T-helper 9 cell (primary cell): ENCODE measurements at places on chromosomes 2 and 18.

DNA sequence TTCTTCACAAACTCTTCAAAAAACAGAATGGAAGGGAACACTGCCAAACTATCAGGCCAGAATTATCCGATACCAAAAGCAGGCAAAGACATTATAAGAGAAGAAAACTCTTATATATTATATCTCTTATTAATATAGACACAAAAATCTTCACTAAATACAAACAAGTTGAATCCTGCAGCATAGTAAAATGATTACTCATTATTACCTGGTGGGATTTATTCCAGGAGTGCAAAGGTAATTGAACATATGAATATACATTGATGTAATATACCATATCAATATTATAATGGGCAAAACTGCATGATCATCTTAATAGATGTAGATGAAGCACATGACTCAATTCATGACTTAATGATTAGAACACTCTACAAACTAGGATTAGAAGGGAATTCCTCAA, 25.1 kb downstream of the ABCB11 start:
- no peak for DNase-seq

- no peak for DNase-seq
These were observed 24.1 kb upstream of the ZCCHC2 start for GRCh38 chr18:62498616-62499262.

GRCh38 chr2:224055101-224055500, 16.0 kb upstream of the SERPINE2 start:
- no peak for DNase-seq

- DNase-seq, result no peak
These were observed 91.9 kb upstream of the CAVIN2 start for GRCh38 chr2:191938779-191939178.

GRCh38 chr2:215068399-215068798, 70.0 kb downstream of the ABCA12 start:
- DNase-seq, result no peak

DNA sequence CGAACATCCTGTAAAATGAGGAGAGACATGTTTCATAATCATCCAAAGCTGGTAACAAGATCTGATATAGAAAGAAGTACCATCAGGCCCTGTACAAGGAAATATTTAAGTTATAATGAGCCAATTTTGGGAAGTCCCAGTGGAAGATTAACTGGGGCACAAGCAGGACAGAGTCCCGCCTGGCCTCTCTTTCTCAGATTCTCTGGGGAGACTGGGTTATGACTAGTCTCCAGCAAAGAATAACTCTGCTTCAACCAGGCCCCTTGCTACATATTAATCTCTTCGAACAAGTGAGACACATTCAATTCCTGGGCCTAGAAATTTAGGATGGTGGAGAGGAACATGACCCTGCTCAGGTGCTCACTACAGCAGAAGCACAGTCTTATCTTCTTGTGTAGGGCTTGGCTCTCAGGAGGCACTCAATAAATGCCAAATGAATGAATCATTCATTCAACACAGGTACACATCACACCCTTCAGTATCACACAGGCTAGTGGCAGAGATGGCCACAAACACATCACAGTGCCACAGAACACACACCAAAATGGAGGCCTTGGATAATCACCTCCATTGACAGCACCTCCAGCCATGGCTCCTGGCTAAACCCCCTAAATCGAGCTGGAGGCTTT, 46.4 kb upstream of the RNF152 start:
- DNase-seq, result no peak

GRCh38 chr18:74597662-74598349, at the start of gene ZNF407:
TSS of gene ZNF407 (plus strand) at chr18:74597870. CDS start at chr18:74631020, 33,150 bp downstream.
- DNase-seq, result peak; percentile 79

GRCh38 chr2:144163592-144163991, 356.3 kb downstream of the ZEB2 start:
- no peak for DNase-seq

GRCh38 chr2:1278861-1279260, 134.4 kb upstream of the TPO start:
- no peak for DNase-seq

GRCh38 chr2:101790416-101790815, 92.9 kb downstream of the MAP4K4 start:
- no peak for DNase-seq

DNA sequence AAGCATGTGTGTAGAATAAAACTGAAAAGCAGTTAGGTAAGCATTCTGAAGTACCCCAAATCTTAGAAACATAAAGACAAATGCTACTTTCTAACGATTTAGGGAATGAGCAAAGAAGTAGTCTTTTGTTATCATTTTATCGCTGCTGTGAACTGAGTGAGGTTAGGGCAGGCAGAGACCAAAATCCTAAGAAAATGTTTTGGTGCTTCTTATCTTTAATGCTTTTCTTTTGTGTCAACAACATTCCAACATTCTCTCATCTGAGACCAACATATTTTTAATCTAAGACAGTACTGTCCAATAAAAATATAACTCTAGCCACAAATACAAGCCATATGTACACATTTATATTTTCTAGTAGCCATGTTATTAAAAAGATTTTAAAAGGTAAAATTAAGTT, 789.4 kb upstream of the PIK3C3 start:
- no peak for DNase-seq

DNA sequence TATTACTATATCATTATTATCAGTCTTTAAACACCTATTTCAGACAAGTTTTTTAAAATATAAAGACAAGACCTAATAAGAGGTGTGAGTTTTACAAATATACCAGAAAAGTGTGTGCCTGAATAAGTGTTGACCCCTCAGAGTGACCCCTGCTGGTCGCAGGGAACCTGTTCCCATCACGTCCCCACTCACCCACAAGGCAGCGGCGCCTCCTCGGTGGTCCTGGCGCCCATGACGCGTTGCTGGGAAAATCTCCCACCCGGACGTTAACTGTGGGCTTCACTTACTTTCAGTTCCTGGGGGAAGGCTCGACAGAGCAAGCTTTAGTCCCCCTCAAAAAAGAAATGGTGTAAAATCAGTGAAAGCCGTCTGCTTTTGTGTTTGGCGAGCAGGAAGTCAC, 93.5 kb downstream of the TMEM18 start:
- no peak for DNase-seq

GRCh38 chr2:54904836-54905235, 145.4 kb downstream of the RTN4 start:
- DNase-seq, result no peak

- no peak for DNase-seq
These were observed 168.1 kb downstream of the TMEM163 start for GRCh38 chr2:134550566-134551164.

DNA sequence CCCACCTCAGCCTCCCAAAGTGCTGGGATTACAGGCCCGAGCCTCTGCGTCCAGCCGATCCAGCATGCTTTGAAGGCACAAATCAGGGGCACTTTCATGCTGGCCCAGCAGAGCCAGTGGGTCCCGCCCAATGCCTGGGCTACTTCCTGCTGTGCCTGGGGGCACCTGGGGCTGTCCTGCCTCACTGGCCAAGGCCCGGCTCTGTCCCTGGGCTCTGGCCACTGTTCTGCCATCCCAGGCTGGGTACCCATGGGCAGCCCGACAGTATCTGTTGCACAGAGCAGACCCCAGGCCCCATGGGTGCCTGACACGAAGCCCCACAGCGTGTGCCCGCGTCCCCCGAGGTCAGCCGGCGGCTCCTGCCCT, 6.8 kb upstream of the GAL3ST2 start:
- no peak for DNase-seq

GRCh38 chr2:43737097-43737854, 36.6 kb upstream of the DYNC2LI1 start:
- no peak for DNase-seq

DNA sequence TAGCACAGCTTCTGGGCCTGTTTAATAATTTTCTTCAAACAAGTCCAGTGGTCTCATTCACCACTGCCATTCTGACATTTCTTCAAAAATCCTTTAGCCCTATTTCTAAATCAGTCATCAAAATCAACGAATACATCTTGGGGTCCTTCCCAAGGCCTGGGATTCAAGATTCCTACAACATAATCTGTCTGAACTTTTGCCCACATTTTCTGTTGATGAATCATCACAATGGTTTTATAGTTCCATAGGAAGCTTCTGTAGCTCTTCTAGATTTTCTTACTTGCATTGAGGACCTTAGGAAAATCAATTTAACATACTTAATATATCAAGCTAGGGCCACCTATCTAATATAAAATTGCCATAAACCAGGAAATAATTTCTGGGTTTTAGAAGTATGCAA, 811.8 kb upstream of the ACVR2A start:
- no peak for DNase-seq
